ENCODE measurements at places on chromosomes 1 and 21.
A peak's percentile ranks its signal among the peaks of the same experiment; 100 is the strongest.

DNA sequence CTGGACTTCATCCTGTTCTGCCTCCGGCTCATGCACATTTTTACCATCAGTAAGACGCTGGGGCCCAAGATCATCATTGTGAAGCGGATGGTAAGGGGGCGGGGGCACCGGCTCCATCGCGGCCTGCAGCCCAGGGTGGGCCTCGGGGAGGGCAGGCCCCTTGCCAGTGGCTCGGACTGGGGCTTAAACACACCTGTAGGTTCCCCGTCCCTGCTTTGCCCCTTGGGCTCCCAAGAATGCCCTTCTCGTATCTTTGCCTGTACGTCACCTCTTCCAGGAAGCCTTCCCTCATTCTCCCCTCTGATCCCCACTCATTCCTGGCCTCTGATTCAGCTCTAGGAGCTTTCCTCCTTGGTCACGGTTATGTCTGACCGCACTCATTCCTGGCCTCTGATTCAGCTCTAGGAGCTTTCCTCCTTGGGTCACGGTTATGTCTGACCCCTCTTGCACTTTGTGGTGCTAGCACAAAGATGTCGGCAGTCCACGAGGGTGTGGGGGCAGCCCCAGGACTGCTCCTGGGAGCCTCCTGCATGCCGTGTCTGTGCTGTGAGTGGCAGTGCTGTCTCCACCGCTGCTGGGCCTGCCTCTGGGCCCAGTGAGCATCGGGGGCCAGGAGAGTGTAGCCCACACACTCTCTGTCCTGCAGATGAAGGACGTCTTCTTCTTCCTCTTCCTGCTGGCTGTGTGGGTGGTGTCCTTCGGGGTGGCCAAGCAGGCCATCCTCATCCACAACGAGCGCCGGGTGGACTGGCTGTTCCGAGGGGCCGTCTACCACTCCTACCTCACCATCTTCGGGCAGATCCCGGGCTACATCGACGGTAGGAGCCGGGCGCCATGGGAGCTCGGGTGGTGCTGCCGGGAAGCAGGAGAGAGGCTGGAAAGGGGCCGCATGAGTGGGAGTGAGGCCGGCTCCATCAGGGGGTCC, 49.1 kb upstream of the LRRC3 start:
- DNase-seq: no peak

DNA sequence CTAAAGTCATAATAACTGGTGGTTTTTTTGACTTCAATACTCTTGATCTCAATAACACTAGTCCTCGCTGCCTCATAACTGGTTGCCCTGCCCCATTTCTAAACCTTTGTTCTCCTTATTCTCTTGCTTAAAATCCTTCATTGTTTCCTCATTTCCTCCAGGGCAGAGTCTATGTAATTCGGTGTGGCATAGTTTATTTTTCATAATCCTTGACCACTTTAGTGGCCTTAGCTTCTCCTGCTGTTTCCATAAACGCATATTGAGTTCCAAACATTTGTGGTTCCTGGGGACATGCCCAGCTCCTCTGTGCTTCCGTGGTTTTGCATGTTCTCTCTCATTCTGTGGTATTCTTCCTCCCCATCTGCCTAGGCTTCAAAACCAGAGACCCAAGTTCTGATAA, 19.0 kb upstream of the TLCD4 start:
- DNase-seq: no peak

DNA sequence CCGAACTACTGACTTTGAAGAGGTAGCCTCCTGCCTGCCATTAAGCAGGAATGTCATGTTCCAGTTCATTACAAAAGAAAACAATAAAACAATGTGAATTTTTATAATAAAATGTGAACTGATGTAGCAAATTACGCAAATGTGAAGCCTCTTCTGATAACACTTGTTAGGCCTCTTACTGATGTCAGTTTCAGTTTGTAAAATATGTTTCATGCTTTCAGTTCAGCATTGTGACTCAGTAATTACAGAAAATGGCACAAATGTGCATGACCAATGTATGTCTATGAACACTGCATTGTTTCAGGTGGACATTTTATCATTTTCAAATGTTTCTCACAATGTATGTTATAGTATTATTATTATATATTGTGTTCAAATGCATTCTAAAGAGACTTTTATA, 159.8 kb upstream of the SGIP1 start:
- DNase-seq: no peak

DNA sequence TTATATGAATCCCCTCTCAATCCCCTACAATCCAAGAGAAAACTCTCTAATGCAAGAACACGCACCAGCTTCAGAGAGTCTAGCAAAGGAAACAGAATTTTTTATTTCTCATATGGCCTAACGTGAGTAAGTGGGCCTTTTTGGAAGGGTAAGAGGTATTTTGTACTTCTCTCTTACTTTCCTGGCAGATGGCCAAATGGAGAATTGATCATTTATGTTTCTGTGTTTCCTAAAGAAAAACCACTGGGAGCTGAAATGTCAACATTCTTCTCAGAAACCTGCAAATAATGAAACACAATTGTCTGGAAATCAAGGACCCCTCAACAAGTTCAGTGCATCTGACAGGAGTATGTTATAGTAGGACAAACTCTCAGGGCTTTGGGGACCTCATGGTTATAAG, 176.4 kb upstream of the C8B start:
- DNase-seq: no peak

GRCh38 chr1:59994302-59995198, 68.0 kb upstream of the CYP2J2 start:
- DNase-seq: no peak

DNA sequence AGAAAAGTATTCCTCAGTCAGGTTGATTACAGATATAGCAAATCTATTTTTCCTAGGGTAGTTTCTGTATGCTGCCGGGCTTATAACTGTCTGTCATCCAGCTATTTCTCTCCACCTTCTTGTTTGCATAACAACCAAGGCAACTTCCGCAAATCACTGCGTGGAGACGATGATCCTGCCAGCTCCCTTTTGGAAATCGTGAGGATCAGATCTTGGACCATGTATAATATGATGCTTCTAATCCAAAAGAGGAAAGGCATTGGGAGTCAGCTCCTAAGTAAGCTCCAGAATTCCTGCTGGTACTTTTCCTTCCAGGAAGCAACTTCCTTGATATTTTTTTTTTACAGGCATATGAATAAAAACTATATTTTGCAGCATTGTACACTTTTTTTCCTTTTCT, 445 bp upstream of the RGS4 start:
- DNase-seq: no peak

DNA sequence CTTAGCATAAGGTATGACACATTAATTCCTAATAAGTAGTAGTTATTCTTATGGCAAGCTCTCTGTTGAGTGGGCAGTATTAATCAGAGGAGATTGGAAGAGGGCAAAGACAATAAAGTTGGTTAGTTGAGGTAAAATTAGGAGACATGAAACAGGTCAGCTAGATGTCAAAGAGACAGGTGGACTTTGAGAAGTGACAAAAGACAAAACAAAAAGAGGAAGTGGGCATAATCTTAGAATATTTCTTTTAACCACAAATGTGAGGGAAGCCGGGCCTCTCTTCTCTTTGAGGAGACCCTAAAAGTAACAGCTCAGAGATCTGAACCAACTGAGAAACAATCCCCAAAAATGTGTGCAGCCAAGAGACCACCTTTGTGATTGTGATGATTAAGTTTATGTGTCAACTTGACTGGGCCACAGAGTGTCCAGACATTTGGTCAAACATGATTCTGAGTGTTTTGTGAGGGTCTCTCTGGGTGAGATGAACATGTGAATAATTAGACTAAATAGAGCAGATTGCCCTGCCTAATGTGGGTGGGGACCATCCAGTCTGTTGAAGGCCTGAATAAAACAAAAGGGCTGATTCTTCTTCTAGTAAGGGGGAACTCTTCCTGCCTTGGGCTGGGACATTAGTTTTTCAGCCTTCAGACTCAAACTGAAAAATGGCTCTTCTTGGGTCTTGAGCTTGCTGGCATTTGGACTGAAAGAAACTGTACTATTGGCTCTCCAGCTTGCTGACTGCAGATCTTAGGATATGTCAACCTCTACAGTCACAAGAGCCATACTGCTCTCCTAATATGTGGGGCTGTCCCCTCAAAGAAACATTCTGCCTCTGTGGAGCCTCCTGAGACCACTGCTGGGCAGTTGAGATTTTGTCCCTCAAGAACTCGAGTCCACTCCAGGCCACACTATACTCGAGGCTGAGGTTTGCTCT, 40.0 kb downstream of the FCRL5 start:
- no peak for DNase-seq

GRCh38 chr1:194870860-194871259, 1684.4 kb upstream of the B3GALT2 start:
- no peak for DNase-seq

GRCh38 chr1:229364207-229365065, 21.6 kb upstream of the CCSAP start:
- no peak for DNase-seq

- DNase-seq: no peak
Measured at GRCh38 chr1:243482141-243483022, 226.5 kb downstream of the SDCCAG8 start.

- DNase-seq: no peak
Measured at GRCh38 chr1:214044438-214045214, 56.9 kb downstream of the PROX1 start.

GRCh38 chr1:223772771-223773160, 60.4 kb downstream of the CAPN2 start:
- no peak for DNase-seq

GRCh38 chr1:43082740-43083139, 89.3 kb downstream of the EBNA1BP2 start:
- no peak for DNase-seq

DNA sequence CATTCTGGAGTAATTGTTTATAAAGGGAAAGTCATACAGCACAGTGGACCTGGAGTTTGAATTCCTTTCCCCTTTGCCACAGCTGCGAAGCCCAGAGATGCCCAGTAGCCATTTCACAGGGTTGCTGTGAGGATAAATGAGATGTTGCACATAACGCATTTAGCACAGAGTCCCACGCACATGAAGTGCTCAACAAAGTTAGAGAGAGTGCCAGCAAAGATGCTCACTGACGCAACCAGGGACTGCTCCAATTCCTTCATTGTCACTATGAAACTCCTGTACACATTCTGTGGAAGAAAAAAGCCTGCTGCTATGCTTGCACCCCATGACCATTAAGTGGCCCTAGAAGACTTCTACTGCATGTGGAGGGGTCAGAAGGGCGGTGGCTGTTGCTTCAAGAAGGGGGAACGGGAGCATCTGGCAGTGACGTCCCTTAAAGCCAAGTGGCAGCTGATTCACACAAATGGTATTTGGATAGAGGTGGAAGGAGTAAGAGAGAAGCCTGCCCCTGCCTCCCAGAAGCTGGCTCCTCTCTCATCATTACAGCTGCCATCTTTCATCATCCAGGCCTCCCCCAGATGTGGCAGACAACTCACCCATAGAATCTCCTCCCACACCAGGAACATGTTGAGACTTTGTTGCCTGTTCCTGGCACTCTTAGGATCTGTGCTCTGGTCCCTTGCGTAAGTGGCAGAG, 26.5 kb upstream of the VAV3 start:
- no peak for DNase-seq

DNA sequence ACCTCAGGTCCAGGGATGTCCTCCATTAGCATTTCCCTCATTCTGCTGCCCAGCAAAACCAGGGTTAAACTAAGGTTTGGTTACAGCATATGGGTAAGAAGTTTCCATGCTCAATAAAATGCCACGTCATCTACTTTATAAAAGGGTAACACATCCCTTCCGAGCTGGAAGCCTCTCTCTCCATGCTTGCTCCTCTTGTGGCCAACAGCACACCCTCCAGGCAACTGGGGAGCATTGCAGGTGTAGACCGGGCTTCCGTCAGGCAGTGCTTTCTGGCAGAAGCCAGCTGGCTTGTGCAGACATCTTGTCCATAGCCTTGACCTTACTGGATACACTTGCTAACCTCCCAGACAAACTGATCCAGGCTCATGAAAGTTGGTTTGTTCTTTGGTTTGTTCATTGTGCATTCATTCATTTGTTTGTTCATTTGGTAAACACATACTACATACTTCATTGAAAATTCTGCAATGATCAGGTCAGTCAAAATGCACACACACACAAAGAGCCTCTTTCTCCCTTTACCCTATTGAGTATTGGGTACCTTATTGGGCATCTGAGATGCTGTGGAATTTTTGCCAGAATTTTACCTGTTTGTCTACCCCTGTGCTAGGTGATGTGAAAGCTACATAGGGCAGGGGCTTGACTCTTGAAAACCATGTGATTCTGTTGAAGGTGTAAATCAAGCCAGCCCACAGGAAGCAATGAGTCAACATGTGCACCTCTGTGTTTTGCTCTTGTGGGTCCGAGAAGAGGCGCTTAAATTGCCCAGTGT, 422.8 kb downstream of the CAMTA1 start:
- no peak for DNase-seq

DNA sequence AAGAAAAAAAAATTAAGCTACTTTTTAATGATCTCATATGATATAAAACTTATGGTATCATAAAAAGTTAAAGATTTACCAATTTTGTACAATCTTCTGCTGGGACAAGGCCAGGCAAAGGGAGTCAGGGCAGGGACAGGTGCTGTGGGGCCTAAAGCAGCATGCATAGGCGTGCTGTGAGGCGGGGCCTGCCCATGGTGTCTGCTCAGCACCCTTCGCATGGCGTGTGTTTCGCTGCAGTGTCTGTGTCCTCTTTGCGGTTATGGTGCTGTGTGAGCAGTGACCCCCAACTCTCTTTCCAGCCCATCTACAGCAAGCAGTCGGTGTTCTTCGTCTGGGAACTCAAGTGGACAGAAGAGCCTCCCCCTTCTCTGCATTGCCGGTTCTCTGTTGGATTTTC, 13.4 kb upstream of the PWP2 start:
- no peak for DNase-seq

DNA sequence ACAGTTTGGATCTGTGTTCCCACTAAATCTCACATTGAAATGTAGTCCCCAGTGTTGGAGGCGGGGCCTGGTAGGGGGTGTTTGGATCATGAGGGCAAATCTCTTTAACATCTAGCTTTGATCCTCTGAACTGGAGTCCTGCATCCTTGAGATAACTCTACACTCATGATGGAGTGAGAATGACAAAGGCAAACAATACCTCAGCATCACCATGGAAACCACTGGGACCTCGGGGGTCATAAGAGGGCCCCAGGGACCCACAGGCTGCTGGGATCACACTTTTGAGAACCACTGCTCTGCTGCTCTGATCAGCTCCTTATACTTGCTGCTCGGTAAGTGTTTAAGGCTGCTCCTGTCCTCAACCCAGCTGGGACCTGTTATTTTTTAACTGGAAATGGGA, 13.4 kb upstream of the OBSCN start:
- DNase-seq: no peak

GRCh38 chr1:53391296-53391695, 63.4 kb upstream of the LRP8 start:
- DNase-seq: no peak

DNA sequence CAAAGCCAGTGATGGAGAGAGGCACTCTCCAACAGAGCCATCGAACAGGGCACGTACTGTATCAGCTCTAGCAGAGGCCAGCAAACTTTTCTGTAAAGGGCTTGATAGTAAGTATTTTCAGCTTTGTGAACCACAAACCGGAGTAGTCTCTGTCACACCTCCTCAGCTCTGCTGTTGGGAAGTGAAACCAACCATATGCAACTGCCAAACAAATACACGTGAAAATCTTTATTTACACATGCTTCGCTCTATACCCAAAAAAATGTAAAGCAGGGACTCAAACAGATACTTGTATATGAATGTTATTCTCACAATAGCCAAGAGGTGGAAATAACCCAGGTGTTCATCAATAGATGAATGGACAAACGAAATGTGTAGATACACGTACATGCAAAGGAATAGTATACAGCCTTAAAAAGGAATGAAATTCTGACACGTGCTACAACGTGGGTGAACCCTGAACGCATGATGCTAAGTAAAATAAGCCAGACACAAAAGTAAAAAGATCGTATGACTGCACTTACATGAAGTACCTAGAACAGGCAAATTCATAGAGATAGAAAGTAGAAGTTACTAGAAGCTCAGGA, 39.0 kb downstream of the SETD4 start:
- DNase-seq: no peak

- DNase-seq: peak; percentile 29
Measured at GRCh38 chr1:212630158-212630900, 21.8 kb downstream of the ATF3 start.

Measured in stimulated activated CD4-positive, alpha-beta T cell treated with anti-CD3 and anti-CD28 coated beads, TNF-alpha, amount 100 ng/mL, for 1 hour (primary cell).